Hippocampal formation (tissue), 2 donors: ENCODE measurements at places on chromosomes 6 and 20.

GRCh38 chr6:47690214-47690613, 8.2 kb upstream of the ADGRF4 start:
- no peak for DNase-seq

GRCh38 chr6:3306848-3307247, 48.1 kb downstream of the PSMG4 start:
- no peak for DNase-seq

- DNase-seq = no peak
Measured at GRCh38 chr6:8803181-8803760, 367.9 kb upstream of the SLC35B3 start.

GRCh38 chr6:26243752-26244151, 121.2 kb upstream of the BTN3A2 start:
- no peak for DNase-seq

DNA sequence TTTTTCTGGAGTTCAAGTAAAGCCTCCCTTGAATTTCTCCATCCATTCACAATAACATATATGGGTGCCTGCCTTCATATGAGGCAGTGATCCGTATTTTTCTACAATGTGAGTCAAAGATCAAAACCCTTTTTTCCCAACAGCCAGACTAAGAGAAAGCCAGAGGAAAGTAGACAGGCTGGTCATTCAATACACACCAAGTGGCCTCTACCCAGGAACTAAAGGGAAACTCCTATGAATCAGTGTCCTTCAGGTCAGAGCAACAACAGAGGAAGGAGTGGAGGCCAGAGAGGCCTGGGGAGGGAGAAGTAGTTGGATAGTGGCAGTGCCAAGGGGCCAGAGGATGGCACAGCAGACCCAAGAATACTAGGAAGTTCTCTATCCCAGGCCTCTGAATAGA, 23.8 kb downstream of the SIM1 start:
- DNase-seq = no peak

DNA sequence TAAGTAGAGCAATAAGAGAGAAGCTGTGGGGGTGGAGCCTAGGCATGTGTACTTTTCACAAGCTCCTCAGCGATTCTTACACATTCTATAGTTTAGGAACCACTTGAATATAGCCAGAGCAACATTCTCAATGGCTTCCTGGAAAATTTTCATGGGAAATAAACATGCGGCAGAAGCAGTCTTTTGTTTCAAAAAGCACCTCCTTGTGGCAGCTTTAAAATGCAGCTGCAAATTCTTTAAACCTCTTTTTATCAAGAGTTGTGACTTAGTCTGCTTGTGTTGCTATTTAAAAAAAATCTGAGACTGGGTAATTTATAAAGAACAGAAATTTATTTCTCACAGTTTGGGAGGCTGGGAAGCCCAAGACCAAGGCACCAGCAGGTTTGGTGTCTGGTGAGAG, 23.8 kb downstream of the NKX2-2 start:
- DNase-seq = no peak

DNA sequence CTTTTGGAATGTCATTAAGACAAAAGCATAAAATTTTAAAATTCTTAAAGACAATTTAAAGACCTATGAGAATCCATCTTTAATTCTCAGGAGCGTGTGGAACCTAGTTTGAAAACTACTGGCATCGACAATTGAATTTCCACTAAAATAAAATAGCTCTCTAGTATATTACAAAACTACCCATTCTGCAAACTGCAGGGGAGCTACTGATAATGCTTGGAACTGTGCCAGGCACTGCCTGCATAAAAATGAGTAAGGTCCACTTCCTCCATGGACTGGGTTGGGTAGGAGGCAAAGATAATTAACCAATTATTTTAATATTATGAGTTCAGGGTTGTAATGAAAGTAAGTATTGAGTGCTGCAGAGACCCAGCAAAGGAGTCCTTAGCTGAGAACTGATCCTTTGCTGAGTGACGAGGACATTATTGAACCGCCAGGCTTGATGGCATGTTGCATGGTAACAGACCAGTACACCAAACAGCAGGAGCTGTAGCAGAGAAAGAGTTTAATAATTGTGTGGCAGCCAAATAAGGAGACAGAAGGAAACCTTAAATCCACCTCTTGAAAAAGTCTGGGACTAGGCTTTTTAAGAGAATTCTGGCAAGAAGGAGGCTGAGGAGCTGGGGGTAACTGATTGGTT, 261.3 kb downstream of the ESR1 start:
- DNase-seq = no peak

- DNase-seq = no peak
Measured at GRCh38 chr6:160679402-160679769, 15.3 kb upstream of the LPA start.

DNA sequence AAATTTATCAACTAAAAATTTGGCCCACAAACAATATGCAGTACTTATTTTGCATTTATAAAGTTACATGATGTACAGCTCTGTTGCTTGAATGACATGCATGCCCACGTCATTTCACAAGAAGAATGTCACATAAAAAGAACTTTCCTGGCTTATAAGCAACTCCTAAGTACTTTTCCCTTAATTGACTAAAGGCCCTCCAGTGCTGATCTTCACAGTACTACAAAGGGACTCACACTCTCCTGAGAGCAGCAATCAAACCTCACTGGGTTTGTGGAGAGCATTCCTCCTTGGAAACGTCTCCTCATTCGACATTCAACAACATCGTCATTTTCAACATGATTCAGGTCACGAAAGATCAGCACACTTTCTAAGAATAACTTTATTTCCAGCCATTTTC, 111.1 kb downstream of the IPCEF1 start:
- DNase-seq = no peak

DNA sequence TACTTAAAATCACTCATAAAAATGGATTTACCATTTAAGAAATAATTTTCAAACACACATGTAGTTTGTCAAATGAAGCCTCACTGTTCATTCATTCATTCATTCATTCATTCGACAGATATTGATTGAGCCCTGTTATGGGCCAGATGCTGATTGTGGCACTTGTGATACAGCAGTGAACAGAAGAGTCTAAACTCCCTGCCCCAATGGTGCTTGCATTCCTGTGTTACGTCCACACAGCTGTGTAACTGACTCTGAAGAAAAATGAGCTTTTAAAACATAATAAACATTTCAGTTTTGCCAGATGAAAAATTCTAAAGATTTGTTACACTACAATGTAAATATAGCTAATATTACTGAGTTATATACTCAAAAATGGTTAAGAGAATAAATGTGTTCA, 46.2 kb downstream of the BACH2 start:
- no peak for DNase-seq

- DNase-seq = no peak
Measured at GRCh38 chr6:147159536-147160374, 44.5 kb upstream of the STXBP5 start.

- no peak for DNase-seq
Measured at GRCh38 chr6:145588981-145589380, 146.3 kb downstream of the EPM2A start.

- DNase-seq = no peak
Measured at GRCh38 chr6:133353061-133353460, 111.9 kb downstream of the EYA4 start.

DNA sequence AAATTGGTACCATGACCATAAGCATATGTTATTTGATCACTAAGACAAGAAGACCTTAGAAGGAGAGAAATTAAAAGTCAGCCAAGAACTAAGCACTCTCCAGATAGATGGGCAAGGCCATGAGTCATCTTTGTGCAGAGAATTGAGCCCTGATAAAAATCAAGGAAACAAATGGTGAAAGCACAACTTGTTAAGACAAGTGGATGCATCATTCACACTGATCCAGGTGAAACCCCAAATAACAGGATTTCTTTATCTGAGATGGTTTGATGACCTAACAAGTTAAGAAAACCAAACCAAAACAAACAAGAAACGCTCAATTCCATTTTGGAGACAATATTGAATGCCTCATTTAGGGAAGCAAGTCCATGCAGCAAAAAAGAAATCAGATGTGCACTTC, 121.6 kb downstream of the ADAT2 start:
- DNase-seq = no peak

DNA sequence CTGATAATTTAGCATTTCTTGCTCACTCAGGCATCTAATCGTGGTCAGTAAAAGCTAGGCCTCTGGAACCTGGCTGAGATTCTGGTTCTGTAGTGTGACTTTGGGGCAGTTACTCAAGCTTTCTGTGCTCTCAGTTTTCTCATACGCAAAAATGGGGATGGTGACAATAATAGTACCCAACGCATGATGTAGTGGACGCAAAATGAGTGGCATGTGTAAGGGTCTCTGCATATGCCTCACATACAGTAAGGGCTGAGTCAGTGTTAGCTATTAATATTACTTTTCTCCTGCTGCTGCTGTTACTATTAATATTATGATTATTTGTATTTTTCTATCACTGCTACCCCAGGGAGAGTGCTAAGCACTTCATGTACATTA, 686 bp downstream of the GINS1 start:
- no peak for DNase-seq

- DNase-seq = no peak
Measured at GRCh38 chr6:119514345-119514744, 164.8 kb upstream of the MAN1A1 start.

- DNase-seq = no peak
Measured at GRCh38 chr20:57584768-57585461, 24.0 kb downstream of the PCK1 start.

DNA sequence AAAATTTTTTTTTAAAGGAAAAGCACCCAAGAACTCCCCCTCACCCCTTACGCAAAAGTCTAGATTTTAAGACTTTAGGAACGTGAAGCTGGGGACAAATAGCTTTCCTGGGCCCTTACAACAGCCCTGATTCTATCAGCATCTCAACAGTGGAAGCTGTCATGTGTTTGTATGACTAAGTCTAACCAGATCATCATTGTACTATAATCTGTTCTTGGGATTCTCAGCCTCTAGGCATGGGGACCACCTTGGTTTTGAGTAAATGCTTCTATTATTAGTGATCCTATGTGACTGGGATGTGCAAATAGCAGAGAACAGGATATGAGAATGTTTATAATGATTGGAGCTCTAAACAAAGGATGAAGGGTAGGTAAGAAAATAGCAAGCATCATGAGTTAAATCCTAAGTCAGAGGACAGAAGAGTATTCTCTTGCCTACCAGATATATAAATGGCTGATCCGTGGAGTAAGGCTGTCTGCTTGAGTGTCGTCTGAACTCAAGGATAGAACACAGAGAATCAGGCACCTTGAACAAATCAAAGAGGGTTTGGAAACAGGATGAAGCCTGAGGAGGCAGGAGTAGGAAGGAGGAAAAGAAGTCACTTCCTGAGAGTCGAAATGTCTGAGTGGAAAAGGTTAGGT, 105.7 kb upstream of the FAM184A start:
- DNase-seq = no peak

GRCh38 chr20:18665135-18665534, 77.3 kb downstream of the DTD1 start:
- DNase-seq = no peak

DNA sequence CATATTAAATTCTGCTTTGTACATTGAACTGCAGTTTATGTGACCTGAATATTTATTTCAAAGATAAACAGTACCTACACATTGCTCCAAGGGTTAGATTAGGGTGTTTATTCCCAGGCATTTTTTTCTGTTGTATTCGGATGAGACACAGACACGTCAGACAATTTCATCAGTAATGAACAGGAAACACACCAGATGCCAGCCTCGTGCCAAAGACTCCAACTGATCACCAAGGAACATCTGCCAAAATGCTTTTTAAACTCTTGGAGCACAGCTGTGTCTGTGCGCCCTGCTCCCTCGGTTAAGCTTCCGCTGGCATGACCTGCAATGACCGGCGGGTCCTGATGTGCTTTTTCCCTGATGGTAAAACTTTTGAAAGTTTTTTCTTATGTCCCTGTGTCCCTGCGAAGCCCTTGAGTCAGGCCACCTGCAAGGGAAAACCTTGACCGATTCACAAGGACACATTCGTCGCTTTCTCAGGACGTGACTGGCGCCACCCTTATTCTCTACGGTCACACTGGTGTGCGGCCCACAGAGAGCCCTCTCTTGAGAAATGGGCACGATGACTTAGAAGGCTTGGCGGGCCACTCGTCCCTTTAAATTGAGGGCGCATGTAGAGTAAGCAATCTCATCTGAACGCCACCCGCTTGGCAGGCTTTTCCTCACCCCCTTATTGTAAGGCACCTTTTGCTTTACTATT, 173.9 kb downstream of the QKI start:
- DNase-seq = no peak

GRCh38 chr20:890666-891057, 25.5 kb downstream of the ANGPT4 start:
- DNase-seq = no peak

GRCh38 chr6:163449076-163449475, 34.6 kb downstream of the QKI start:
- no peak for DNase-seq

- no peak for DNase-seq
Measured at GRCh38 chr20:4836935-4837334, 115.2 kb downstream of the PRND start.

DNA sequence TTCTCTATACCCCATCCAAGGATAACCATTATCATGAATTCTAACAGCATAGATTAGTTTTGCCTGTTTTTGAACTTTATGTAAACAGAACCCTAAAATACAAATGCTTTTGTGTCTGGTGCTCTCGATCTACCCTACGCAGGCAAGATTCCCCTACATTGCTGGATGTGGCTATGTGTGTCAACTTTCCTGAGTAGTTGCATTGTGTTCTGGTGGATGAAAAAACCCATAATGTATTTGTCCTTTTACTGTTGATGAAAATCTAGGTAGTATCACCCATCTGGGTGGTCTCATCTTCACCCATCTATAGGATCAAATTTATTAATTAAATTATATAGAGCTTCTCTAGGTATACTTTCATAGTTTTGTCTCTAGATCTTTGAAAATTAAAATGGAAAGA, 211.7 kb downstream of the ANKRD60 start:
- DNase-seq = no peak

DNA sequence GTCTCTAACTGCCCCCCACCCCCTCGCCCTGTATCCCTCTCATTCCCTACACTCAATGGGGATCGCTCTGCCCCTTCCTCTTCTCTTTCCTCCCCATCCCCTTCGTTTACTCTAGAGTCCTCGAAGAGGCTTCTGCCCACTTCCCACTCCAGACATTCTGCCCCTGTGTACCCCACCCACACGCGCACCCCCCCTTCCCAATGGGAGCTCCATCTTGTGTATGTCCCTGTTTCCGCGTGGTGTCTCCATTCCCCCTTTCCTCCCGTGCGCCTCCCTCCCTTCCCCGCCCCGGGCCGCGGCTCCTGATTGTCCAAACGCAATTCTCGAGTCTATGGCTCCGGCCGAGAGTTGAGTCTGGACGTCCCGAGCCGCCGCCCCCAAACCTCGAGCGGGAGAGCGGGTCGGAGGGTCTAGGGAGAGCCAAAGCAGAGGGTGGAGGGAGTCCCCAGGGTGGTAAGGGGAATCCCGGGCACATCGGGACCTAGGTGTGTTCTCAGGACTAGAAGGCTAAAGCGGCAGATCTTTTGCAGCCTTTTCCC, 679 bp upstream of the RING1 start:
- DNase-seq = no peak

GRCh38 chr20:2746636-2747265, 53.7 kb downstream of the CPXM1 start:
- DNase-seq = no peak
